ENCODE measurements at places on chromosomes 1 and 21.

DNA sequence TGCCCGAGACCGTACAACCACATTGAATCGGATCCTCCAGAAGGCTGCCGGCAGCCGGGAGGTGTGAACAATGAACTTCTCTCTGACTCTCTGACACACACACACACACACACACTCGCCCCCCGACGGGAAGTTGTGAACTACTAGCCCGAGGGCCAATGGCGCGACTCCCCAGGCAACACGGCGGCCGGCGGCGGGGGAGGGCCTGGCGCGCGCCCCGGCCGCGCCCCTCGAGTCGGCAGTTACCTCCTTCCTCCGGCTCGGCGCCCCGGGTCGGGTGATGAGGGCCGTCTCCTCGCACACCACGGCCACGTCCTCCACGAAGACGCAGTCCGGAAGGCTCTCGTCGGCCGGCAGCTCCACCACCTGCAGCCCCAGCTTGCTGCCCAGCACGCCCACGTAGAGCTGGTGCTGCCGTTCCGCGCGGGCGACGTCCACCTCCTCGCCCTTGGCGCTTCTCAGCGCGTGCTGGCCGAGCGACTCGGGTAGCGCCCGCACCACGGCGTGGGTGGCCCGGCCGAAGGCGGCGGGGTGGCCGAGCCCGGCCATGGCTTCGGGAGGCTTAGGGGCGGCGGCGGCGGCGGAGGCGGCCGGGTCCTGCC, 361 bp downstream of the DDAH1 start:
- DNase-seq, result peak; percentile 45

DNA sequence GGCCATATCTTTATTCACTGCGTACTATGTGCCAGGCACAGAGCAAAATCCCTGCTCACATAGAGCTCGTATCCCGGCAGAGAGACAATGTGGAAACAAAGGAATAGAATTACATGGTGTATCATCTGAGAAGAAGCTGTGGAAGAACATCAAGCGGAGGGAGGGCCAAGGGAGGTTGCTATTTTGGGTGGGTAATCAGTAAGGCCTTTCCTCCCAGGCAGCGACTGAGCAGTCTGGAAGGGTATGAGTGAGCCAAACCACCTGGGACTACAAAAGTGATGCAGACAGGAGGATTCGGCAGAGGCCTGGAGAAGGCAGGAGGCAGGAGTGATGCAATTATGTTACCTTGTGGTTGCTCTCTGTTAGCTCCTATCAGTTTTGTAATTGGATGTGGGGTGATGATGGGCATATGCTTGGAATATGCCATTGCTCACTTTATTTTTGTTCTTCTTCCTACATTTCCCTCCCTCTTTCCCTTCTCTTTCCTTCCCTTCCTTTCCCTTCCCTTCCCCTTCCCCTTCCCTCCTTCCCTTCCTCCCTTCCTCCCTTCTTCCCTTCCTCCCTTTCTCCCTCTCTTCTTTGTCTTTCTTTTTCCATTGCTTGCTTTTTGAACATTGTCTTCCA, 172.9 kb downstream of the DISC1 start:
- DNase-seq, result no peak

DNA sequence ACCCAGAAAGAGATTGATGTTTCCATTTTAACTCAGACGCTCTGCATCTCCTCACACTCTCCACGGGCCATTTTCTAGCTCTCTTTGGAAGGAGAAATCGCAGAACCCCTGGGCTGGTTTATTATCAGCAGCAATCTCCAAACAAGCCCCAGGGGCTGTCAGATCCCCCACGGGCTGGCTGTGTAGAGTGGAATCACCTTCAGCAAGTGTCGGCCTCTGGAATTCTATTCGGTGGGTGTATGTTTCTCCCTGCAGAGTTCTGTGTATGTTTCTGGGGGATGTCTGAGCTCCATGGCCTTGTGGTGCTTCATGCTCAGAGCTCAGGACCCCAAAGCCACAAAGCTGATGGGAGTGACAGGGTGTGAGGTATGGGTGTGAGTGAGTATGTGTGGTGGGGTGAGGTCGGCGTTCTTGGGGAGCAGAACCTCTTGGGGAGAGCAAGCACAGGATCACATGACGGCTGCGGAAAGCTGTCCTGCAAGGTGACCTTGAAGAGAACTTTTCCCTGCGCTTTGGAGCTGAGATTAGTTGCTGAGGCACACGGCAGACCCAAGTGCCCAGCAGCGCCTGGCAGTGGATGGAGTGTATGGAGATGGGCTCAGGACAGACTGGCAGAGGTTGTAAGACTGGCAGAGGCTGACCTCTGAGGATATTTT, 489 bp downstream of the ACOT11 start:
- DNase-seq, result no peak

- DNase-seq, result no peak
Measured at GRCh38 chr1:236140705-236141446, 1.5 kb upstream of the GPR137B start.

GRCh38 chr1:230191079-230191804, 124.2 kb downstream of the GALNT2 start:
- DNase-seq, result no peak

DNA sequence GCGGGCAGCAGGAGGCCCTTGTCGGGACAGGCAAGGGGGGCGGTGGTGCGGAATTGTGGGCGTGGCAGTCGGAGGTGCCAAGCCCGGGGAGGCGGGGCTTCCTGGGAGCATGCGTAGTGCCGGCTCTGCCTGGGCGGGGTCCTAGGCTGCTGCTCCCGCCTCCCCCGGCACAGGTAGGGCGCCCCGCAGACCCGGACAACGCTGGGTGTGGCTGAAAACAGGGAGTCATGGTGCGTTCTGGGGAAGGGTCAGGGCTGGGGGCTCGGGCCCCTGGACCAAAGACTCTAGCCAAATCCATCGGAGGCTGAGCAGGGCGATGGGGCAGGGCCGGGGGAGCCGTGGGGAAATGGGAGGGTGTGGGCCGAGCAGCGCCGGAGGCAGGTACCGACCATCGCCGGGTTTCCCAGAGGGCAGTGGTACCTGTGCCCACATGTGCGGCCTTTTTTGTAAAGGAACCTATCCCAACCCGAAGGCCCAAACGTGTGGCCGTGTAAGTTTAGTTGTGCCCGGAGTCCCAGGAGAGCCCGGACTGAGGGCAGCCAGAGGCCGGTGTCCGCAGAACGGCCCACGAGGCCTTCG, 231.9 kb downstream of the SDCCAG8 start:
- DNase-seq, result no peak

- DNase-seq, result no peak
Measured at GRCh38 chr1:3620708-3621107, 4.1 kb upstream of the TPRG1L start.

- DNase-seq, result no peak
Measured at GRCh38 chr1:36139521-36139920, 9.8 kb downstream of the TRAPPC3 start.

DNA sequence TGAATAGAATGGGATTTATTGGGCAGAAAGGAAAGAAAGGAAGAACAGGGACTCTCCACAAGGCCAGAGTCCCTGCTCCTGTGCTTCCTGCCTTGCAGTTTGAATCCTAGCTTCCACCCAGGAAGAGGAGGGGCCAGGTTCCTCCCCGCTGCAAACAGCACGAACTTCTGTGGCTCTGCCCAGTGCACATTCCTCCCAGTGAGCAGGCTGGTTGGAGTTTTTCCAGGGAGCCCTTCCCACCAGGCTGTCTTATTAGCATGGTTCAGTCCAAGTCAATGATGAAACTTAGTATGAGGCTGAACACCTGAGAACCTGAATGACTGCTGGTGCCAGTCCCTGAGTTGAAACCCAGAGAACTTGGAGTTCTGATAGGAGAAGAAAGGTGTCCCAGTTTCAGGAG, 247.2 kb downstream of the DUSP10 start:
- no peak for DNase-seq

- DNase-seq, result no peak
Measured at GRCh38 chr1:180940445-180940844, 27.7 kb downstream of the KIAA1614 start.

DNA sequence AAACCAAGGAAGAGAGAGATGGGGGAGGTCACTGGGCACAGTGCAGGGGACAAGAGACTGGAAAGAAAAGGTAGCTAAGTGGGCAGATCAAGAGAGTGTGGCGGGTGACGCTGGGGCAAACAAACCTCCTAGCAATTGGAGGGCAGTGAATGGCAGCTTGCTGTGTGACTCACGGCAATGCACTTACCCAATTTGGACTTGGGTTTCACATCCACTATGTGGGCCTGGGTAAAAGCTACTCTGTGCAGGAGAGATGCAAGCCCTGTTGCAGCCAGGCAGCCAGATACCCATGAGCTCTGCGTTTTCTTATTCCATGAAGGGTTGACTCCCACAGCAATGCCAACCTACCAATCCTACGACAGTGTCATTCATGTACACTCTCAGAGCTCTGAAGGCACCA, 9.5 kb downstream of the PLXNA2 start:
- DNase-seq, result no peak

DNA sequence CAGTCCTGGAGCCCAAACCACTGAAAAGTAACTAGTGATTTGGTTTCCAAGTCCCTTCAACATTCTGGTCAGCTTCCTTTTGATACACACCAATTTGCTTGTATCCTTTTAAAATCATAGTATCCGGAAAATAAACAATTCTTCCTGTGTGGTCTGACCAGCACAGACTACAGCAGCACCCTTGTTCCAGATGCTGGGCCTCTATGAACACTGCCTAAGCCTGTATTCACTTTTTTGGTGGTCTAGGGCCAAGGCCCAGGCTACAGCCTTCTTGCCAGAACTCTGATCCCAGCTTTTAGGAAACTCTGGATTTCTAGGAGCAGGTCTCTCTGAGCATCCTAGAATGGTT, 801 bp upstream of the DDAH1 start:
- DNase-seq, result no peak

GRCh38 chr1:97989094-97989680, 68.4 kb upstream of the DPYD start:
- no peak for DNase-seq

- DNase-seq, result no peak
Measured at GRCh38 chr1:58735586-58735985, 35.7 kb upstream of the MYSM1 start.

- no peak for DNase-seq
Measured at GRCh38 chr21:35328856-35329455, 279.9 kb upstream of the RUNX1 start.

- DNase-seq, result no peak
Measured at GRCh38 chr21:36861595-36862323, 104.7 kb downstream of the HLCS start.

DNA sequence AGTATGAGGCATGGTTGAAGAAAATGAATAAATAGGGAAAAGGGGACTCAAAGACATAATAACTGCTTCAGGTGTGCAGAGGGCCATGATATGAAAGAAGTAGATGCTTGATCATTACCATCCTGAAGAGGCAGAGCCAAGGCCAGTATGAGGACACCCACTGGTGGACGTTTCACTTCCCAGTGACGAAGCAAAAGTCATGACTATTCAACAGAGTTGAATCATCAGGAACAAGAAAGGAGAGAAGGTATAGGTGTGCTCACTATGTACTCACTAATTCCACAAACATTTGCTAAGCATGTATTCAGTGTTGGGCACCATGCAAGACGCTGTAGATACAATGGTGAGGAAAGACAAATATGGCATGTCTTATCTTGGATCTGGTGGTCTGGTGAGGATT, 319.2 kb upstream of the RUNX1 start:
- no peak for DNase-seq

DNA sequence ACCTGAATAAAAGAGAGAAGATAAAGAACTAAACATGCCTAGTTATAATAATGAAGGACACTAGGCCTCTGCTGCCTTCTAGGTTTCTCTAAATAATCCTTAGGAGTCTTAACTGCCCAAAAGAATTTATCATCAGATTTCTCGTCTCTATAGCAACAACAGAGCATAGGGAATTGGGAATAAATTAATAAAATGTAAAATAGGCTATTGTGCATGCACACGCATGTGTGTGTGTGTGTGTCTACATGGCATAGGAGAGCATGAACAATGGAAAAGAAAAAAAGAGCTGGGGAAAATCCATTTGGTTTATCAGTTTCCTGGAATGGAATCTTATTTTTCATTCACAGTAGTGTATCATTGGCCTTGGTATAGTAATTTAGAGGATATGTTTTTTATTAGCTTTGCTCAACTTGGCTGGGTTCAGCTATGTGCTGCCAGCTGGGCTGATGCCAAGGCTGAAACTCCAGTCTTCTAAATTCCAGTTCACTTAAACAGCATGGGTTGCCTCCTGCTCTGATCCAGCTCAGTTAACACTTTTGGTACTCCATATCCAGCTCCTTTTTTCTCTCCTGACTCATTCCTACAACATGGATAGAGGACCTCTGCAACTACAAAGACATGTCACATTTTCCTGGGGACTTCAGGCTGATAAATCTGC, 80.6 kb upstream of the SLFNL1 start:
- peak; percentile 14 for DNase-seq

DNA sequence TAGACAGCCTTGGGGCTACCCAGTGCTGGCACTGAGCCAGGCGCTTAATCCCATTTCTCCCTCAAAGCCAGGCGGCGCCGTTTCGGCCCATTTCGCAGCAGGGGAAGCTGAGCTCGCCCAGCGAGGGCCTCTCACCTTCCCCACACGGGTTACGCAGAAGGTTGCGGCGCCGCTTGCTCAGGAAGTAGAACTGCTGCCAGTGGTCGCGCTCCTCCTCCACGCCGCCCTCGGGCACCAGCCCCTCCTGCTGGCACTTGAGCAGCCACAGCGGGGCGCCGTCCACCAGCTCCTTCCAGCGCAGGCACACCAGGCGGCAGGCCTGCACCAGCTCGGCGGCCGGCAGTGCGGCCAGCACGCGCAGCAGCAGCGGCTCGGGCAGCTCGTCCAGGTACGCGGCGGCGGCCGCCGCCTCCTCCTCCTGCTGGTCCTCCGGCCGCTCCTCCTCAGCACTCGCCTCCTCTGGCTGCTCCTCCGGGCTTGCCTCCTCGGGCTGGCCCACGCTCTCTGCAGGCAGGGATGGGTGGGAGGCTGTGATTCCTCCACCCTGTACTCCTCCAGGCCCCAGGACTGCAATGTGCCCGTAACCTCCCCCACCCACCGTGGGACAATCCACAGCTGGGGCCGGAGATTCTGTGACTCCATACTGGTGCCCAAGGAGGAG, 3.8 kb downstream of the FBXO2 start:
- no peak for DNase-seq

DNA sequence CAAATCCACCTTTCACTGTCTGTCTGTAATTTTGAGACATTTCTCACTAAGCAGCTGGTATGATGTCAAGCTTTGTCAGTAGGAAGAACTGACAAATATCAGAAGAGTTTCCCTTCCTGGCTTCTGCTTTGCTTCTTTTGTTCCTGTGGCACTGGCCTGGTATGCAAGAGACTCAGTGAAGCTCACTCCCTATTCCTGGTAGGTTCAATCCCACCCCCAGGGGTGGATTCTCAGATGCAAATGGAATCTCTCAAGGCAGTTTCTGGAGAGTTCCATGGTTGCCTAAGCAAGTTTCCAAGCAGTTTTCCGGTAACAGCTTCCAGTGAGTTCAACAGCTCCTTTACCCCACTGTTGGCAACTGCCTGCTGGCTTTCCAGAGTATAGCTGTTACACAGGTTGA, 683.4 kb downstream of the PTPRC start:
- no peak for DNase-seq

- DNase-seq, result no peak
Measured at GRCh38 chr1:232966663-232967062, 16.3 kb downstream of the NTPCR start.
